ENCODE measurements at places on chromosomes 2 and 18.

DNA sequence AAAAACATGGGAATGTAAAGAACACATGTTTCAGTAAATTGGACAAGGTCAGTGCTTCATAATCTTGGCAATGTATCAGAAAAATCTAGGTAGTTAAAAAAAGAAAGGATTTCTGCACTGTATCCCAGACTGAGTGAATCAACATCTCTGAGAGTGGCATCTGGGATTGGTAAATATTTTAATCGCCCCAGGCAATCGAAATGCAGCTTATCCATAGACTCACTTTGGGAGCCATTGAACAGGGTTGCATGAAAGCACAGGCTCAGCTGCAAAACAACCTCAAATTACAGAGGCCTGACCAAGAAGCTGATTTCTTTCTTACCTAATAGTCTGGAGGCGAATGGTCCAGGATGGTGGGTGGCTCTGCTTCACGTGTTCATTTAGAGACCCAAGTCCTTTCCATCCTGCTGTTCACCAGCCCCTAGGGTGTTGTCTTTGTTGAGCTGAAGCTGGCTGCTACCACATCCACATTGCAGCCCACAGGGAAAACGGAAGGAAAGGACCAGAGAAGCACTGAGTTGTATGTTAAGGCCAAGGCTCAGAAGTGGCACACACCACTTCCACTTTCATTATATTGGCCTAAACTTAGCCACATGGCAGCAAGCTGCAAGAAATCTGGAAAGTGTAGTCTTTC lies 59.0 kb downstream of the MOGAT1 start:
- no peak for DNase-seq

DNA sequence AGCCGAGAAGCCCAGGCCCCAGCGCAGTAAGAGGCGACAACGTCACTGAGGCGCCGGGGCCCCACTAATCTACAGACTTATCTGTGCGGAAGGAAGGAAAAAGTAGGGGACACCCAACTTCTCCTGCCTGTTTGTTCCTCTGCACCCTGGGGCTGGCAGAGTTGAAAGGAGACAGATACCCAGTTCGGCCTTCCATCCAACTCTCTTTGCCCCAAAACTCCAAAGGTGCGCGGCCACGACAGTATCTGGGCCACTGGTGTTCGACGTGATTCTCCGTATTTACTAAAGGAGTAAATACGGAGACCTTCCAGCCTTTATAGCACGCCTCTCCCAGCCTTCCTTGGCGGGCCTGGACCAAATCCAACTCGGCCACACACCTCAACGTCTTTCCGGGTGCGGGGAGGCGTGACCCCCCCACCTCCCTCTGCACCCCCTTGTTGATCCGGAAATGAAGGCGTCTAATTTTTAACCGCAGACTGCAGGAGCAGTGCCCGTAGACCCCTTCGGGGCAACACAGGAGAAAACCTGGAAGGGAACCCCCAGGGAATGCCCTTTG lies 1.6 kb downstream of the SMAD7 start:
- no peak for DNase-seq

DNA sequence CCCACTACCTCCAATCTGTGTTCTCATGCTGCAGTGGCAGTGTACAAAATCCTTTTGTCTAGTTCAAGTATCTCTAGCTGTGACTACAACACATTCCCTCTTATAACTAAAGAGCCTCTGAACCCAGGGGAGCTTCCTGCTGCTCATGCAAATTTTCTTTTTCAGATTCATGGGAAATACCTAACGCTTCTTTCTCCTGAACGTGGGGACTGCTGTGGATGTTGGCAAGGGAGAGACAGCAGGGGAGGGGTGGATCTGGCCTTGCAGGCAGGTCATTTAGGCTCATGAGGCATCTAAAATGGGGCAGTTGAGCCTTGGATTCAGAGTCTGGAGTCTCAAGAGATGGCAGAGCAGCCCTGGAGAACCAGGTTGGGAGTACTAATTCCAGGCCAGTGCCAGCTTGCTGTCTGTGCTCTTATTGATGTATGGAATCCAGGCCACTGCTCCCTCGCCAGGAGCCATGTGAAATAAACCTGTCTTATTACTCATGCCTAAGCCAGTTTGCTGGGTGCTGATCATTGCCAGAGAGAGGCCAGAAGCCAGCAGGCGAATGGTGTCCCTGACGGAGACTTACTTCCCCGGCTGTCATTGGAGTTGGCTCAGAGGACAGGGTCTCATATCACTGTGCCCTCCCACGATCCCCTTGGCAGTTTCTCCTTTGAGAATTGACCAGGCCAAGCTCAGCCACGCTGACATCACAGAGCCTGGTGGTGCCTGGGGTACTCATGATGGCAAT lies 29.2 kb upstream of the TNP1 start:
- DNase-seq = no peak

DNA sequence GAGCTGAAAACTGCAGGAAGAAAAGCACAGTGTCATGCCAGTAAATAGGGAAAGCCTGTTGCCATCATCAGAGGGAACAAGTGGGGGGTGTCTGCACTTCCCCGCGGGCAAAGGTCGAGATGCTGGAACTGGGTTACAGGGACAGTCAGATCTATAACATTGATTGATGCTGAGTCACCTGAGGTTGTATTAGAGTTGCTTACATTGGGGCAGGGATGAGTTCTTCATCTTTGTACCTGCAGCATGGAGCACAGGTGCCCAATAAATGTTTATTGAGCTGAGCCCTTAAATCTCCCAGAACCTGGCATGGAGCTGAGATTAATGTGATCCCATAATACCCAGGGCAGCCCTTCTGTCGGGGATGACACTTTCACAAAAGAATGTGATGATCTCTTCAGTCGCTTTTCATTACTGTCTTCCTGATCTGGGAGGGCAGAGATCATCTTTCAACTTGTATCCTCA lies 5.9 kb upstream of the RNF152 start:
- no peak for DNase-seq

GRCh38 chr2:234300391-234300925 lies 196.4 kb downstream of the ARL4C start:
- DNase-seq = no peak
